Choroid plexus epithelial cell (primary cell): ENCODE measurements at places on chromosomes 16 and 17.

DNA sequence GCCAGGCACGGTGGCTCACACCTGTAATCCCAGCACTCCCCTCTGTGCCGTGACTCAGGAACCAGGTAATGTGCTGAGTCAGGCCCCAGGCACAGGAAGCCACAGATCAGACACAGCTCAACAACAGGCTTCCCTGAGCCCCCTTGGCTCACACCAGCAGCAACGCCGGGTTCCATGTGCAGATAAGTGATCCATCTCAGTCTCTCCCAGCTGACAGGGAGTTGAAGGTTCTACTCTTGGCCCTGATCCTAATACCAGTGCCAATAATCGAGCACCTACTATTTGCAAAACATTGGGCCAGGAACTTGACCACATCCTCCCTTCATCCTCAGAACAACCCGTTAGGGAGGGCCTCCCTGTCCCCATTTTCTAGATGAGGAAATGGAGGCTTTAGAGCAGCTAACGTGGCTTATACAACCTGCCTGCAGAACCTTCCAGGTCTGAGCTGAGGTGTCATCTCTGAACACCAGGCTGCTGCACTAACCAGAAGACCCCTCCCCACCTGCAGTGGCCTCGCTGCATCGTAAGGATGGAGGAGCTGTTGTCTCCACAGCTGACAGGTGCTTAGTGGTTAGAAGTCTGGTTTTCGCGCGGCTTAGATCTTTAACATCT is 64.8 kb upstream of the AMZ2 start:
- no peak for DNase-seq

GRCh38 chr17:75182569-75183436 is at the start of gene SUMO2:
SUMO2 (minus strand) TSS chr17:75182959; CDS start chr17:75182834, 125 bp downstream.
- peak; percentile 98 for DNase-seq

DNA sequence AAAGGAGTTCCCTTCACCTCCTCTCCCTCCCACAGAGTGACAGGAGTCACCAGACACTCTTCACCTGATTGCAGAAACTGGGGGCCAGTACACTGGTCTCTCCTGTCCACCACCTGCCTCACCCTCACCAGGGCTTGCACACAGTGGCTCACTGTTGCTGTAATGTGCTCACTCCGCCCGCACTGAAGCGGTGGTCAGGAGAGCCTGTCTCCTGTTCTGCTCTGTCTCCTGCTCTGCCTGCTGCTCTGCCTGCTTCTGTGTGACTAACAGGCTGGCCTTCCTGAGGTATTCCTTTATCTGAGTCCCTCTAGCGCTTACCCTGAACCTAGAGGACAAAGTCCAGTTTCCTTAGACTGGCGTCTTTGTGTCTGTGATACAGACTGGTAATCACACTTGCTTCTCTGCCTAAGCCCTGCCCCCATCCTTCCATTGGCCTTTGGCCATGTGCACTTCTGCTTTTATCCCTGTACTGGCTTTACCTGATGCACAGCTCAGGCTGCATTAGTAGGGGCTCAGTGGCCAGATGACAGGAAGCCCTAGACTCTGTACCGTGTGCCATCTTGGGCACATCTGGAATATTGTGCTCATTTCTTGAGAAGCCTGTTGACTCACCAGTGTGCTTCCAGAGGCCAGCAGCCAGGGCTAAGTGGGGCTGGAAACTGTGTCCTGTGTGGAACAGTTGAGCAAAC is 13.3 kb downstream of the PROCA1 start:
- DNase-seq, result no peak

DNA sequence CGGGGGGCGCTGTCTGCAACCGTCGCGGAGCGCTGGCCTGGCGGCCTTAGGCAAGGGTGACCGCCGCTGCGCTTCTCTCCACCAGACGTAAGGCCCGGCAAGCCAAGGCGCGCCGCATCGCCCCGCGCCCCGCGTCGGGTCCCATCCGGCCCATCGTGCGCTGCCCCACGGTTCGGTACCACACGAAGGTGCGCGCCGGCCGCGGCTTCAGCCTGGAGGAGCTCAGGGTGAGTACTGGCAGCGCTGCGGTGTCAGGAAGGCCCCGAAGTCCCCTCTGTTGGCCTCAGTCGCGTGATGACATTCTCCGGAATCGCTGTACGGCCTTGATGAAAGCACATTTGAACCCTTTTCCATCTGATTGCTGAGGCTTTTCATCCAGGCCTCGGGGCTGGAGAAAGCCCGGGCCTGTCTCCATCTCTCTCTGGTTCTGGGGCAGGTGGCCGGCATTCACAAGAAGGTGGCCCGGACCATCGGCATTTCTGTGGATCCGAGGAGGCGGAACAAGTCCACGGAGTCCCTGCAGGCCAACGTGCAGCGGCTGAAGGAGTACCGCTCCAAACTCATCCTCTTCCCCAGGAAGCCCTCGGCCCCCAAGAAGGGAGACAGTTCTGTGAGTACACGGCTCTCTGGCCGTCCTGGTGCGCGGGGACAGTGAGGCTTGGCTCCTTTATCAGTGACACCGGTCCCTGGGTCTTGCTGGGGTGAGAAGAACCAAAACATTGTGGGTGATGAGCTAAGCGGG is 831 bp downstream of the RPL13 start:
- DNase-seq, result peak; percentile 29

DNA sequence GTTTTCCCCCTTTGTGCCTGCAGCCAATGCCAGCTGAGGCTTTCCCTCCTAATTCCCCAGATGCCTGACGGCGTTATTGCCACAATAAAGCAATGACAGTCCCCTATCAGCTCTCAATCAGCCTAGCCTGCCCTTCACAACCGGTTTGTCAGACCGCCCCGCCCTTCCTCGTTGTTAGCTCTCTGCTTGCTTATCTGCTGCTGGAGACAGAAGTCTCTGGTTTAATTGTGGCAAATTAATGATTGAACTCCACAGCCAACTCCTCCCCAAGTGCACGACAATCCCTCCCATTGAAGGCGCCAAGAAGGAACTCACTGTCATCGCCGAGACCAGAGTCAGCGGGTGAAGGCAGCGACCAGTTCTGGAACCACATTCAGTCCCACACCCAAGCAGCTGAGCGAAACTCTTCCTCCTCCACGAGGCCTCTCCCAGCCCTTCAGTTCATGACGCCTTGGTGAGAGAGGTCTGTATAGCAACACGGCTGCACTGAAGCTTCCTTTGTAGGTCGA is 474.4 kb downstream of the SLC39A11 start:
- no peak for DNase-seq

DNA sequence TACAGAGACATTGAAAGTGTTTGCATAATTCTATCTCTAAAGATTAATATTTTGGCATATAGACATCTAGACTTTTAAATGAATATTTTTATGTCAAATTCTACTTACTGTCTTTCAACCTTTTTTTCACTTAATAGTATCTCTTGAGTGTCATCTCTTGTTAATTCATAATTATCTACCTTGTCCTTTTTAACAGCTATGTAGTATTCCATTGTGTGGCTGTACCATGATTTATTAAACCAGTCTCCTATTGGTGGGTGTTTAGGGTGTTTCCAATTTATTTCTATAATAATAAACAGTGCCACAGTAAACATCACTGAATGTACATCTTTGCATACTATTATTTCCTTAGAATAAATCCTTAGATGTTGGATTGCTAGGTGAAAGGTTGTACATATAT is 16.3 kb upstream of the RNF222 start:
- DNase-seq, result no peak

DNA sequence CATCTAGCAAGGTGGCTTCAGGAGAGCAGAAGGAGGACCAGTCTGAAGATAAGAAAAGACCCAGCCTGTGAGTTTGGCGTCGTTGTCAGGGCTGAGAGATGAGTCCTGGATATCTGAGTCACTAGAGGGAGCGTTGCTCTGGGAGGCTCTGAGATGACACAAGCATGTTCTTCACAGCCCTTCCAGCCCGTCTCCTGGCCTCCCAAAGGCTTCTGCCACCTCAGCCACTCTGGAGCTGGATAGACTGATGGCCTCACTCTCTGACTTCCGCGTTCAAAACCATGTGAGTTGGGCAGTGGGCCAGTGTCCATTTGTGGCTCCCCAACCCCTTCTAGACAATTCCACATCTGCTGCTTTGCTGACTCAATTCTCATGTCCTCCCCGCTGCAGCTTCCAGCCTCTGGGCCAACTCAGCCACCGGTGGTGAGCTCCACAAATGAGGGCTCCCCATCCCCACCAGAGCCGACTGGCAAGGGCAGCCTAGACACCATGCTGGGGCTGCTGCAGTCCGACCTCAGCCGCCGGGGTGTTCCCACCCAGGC is 2.3 kb downstream of the TGFB1I1 start:
- DNase-seq, result peak; percentile 71

DNA sequence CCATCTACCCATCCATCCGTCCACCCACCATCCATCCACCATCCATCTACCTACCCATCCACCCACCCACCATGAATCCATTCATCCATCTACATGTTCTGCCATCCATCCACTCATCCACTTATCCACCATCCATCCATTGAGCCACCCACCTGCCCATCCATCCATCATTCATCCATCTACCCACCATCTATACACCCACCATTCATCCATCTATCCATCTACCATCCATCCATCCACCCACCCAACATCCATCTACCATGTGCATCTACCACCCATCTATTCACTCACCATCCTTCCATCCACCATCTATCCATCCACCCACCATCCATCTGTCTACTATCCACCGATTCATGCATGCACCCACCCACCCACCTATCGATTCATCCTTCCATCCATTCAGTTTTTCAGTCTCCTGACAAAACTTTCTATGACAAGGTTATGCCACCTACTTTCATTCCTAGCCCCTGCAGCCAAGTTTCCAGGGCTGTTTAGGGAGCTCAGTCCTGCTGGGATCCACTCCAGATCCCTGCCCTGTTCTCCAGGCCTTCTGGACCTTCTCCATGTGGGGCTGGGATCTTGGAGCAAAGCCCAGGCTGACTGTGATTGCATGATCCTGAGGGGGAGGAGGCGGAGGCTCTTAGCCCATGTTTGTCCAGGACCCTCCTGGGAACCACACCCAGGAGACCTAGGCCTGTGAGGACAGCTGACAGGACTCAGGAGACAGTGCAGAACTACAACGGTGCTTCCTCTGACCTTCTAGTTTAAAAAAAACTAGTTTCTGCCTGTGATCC is 27.4 kb downstream of the BCO1 start:
- peak; percentile 23 for DNase-seq

DNA sequence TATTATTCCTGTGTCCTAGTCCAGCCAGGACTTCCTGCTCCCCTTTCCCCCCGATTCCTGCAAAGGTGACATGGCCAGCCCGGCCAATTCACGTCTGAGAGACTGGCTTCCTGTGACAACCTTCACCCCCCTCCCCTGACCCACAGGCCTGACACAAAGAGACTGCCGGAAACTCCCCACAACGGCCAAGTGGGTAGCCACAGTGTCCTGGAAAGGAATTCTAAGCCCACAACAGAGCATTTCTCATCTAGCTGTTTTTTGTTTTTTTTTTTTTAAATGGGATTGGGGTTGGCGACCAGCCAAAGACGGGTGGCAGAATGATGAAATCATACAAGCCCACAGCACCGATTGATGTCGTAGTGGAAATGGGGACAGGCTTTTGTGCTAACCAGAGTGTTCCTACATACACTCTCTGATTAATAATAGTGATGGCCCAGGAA is 2.8 kb upstream of the XAF1 start:
- DNase-seq, result peak; percentile 88

DNA sequence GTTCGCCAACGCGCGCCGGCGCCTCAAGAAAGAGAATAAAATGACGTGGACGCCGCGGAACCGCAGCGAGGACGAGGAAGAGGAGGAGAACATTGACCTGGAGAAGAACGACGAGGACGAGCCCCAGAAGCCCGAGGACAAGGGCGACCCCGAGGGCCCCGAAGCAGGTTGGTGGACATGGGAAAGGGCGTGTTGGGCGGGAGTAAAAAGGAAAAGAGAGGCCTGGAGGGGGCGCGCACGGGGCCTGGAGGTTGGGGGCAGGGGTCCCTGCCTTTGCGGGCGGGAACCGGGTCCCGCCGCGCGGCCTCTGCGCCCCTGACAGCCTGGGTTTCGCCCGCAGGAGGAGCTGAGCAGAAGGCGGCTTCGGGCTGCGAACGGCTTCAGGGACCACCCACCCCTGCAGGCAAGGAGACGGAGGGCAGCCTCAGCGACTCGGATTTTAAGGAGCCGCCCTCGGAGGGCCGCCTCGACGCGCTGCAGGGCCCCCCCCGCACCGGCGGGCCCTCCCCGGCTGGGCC is 2.1 kb downstream of the IRX5 start:
- no peak for DNase-seq

- DNase-seq, result peak; percentile 30
Measured at GRCh38 chr17:77317091-77317750, 176.5 kb downstream of the SEC14L1 start.

DNA sequence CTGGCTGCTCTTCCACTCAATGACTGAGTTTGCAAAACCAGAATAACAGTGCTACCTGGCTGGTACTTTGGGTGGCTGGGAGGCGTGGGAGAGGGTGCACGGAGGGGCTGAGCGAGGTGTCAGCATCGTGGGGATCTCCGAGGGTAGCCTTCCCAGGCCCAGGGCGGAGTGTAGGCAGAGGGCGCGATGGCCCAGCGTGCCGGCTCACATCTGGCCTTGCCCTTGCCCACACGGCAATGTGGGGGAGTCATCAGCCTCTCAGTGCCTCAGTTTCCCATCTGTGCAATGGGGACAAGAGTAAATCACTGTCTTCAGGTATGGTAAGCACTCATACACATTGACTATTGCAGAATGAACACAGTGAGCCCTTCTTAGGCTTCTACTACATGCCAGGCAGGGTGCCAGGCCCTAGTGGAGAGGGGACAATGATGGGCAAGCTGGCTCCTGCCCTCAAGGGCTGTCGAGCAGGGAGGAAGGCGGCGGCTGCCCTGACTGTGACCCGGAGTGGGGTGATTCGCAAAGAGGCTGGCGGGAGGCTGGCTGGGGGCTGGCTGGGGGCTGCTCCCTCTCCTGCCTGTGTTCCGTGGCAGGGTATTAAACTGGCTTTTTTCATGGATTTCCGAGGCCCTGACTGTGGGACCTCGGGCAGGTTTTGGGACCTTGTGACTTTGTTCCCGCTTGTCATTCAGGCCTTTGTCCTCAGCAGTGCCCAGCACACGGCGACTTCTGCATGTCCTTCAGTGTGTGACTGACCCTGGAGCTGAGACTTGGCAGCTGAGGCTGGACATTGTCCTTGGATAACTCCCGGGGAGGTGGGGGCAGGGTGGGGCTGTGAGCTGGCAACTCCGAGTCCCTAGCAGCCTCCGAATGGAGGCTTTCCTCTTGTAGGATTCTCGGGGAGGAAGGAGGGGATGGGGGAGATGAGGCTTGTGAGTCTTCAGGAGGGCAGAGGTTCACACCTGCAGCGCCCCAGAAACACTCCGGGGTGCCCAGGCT is 243.1 kb downstream of the SEC14L1 start:
- DNase-seq, result no peak
